ENCODE measurements at places on chromosomes 11 and 22. TPM values are rescaled to one million over a fixed set of nuclear protein-coding genes. Genes with fewer than 3 reads are reported as not detected.

The GP1BB gene
- total RNA-seq = not detected

The XNDC1N gene
- total RNA-seq = 18.7 TPM

The APOBEC3G gene
- 96.4 TPM for total RNA-seq

The PACSIN3 gene
- 1.8 TPM for total RNA-seq

The IL17REL gene
- not detected for total RNA-seq

The HTR3A gene
- total RNA-seq = not detected

The CCDC188 gene
- 0.12 TPM for total RNA-seq

The MMP8 gene
- total RNA-seq = not detected

The CSNK2A3 gene
- total RNA-seq = 0.56 TPM

The POU2AF2 gene
- not detected for total RNA-seq

The DNAL4 gene
- 10.2 TPM for total RNA-seq

The CDCA5 gene
- 109 TPM for total RNA-seq

The GSTT2B gene
- not detected for total RNA-seq

The TEX54 gene
- total RNA-seq = not detected

The CLCF1 gene
- total RNA-seq = 0.10 TPM

The MTA2 gene
- total RNA-seq = 270 TPM

The SPTBN2 gene
- total RNA-seq = 0.25 TPM

The SERPIND1 gene
- not detected for total RNA-seq

The IFITM1 gene
- total RNA-seq = 1,306 TPM

The KBTBD4 gene
- total RNA-seq = 20.3 TPM

The SLC35E4 gene
- 2.5 TPM for total RNA-seq

The RAC2 gene
- 1,117 TPM for total RNA-seq

The BTG4 gene
- not detected for total RNA-seq

The GNG3 gene
- total RNA-seq = not detected

The ADAMTS8 gene
- total RNA-seq = not detected

The SPDYC gene
- not detected for total RNA-seq

The TMEM121B gene
- total RNA-seq = 0.06 TPM

The TTC36 gene
- 1.8 TPM for total RNA-seq

The TMEM151A gene
- total RNA-seq = not detected

The NCF4 gene
- total RNA-seq = 22.7 TPM

The OR4A16 gene
- not detected for total RNA-seq

The INS gene
- total RNA-seq = not detected

The GUCY1A2 gene
- total RNA-seq = not detected

The XKR3 gene
- total RNA-seq = not detected

The LRRN4CL gene
- 0.17 TPM for total RNA-seq

The ZNF195 gene
- total RNA-seq = 32.5 TPM

The C11orf87 gene
- not detected for total RNA-seq

The CDC42EP2 gene
- total RNA-seq = 0.67 TPM

The ANO1 gene
- not detected for total RNA-seq

The GGTLC3 gene
- not detected for total RNA-seq

The RCOR2 gene
- total RNA-seq = 0.40 TPM

The GALNT18 gene
- total RNA-seq = 0.71 TPM

The OR52H1 gene
- not detected for total RNA-seq

The MRGPRX4 gene
- not detected for total RNA-seq

The SCARF2 gene
- 1.2 TPM for total RNA-seq

The SLC22A9 gene
- total RNA-seq = not detected

The MPZL2 gene
- 5.5 TPM for total RNA-seq

The TTC17 gene
- 72.5 TPM for total RNA-seq

The TIMP3 gene
- not detected for total RNA-seq

The SLC5A4 gene
- total RNA-seq = not detected

The TRPC6 gene
- total RNA-seq = not detected

The MMP7 gene
- total RNA-seq = not detected

The DGCR6 gene
- 1.2 TPM for total RNA-seq

The HBG2 gene
- not detected for total RNA-seq

The MS4A12 gene
- total RNA-seq = not detected

The SMIM38 gene
- total RNA-seq = not detected
